Right atrium auricular region (tissue), 2 donors: ENCODE measurements at places on chromosomes 7 and 10. TPM values are rescaled to one million over a fixed set of nuclear protein-coding genes. Genes with fewer than 3 reads are reported as not detected.

Gene OGA
- 50.9 TPM for total RNA-seq

Gene PRLHR
- total RNA-seq = not detected

Gene AKR1C4
- not detected for total RNA-seq

Gene C10orf120
- not detected for total RNA-seq

Gene TAX1BP1
- 90.0 TPM for total RNA-seq

Gene CFTR
- 0.67 TPM for total RNA-seq

Gene TMEM229A
- 0.59 TPM for total RNA-seq

DNA sequence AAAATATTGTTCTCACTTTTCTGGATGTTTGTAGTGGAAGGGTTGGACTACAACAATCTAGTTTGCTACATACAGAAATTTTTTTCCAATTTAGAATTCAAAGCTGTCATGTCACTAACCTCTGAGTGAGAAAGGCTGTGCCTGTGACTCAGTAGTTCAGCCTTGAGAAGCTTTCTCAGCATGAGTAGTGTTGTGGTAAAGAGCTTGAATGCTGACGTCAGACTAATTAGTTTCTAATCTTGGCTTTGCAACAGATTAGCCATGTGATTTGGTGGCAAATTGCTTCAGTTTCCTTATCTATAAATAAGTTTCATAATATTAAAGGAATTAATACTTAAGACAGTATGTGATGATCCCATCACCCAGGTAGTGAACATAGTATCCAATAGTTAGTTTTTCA, 83.8 kb downstream of the ABCA13 start:
- DNase-seq = no peak

GRCh38 chr10:51382181-51382580, 307.9 kb downstream of the PRKG1 start:
- no peak for DNase-seq

GRCh38 chr7:132472463-132473120, 103.7 kb downstream of the PLXNA4 start:
- DNase-seq = peak; percentile 82

DNA sequence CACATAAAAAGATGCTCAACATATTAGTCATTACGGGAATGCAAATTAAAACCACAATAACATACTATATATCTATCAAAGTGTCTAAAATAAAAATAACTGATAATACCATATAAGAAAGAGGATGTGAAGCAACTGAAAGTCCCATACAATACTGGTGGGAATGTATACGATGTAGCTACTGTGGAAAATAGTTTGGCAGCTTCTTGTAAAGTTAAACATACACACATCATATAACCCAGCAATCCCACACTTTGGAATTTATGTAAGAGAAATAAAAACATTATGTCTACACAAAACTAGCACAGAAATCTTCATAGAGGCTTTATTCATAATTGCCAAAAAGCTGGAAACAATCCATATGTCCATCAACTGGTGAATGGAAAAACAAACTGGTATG, 10.5 kb upstream of the COMMD3 start:
- no peak for DNase-seq

DNA sequence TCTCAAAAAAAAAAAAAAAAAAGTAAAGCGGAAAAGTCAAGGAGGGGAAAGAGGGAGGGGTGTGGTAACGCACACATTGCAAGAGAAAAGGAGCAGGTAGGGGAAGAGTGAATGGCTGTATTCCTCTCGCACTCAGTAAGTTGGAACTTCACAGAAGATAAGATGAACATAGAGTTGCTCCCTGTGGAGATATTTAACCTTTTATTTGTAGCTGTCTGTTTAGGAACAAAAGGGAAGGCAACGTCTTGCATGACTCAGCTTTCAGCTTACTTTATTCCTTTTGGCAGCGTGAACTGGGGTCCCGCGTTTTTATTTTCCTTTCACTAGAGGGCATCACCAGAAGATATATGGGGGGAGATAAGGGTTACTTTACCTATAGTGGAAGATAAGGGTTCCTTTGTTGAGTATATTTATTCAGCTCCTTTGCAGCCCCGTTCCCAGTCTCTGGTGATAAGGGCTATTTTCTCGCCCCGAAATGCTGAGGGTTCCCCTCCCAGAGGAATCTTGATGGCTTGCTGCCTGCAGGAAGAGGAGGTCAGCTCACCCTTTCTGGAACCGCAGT, 78.5 kb downstream of the APBB1IP start:
- no peak for DNase-seq

- DNase-seq = no peak
Observed at GRCh38 chr7:81819861-81820260, 50.0 kb upstream of the HGF start.

DNA sequence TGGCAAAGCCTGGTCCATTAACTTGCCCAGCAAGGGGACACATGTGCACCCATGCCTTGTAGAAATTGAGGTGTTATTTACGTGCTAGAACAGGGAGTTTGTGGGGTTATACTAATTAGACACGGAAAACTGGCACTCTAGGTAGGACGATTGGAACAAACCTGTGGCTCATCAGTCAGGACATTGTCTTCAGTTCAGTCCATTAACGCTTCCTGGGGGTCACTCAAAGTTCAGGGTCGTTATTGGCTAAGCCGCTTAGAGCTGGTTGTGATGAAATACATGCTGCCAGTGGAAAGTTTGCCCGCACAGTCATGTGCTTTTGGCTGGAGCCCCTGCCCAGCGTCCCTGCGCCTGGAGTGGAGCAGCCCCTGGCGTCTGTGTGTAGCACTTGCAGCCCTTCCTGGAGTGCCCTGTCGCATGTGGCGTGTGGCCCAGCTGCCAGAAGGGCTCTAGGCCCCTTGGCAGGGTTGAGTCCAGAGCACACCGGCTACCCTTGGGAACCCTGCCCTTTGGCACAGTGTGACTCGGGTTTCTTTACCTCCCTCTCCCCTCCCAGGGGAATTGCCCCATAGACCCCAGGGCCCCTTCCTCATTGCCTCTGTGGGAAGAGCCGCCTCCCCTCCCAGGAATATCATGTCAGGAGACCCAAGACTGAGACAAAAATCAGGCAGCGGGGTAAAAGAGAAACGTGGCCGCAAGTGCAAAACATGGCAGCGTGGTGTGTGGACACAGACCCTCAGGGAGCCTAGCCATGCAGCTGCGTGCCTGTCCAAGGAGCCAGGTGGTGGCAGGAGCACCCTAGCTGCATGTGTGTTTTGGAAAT, 9.8 kb downstream of the ZNF775 start:
- peak; percentile 75 for DNase-seq

DNA sequence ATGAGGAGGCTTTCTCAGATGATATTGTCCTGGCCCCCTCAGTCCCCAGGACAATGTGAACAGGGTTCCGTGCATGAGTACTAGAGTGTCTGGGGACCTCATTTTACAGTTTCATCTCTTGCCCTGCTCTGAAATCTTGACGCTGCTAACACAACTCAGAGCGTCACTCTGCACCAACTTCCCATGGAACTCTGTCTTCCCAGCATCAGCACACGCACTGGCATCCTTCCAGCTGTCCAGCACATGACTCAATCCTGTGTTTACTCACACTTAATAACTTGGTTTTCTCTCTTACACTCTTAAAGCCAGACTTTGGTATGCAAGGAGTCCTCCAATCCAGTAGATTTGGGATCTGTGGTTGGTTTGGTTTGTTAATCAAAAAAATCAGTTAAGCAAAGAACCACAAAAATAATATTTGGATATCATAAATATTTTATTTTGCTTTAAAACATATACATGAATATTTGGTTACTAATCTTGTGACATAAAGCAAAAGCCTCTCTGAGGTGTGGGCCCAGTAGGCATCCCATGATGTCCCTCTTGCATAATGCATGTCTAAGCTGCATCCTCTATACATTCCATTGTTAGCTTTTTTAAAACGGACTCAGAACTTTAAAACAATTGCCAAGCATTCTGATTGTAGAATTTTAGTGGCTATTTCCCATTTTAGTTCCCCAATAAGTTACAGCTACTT, 131.0 kb downstream of the CXCL12 start:
- no peak for DNase-seq

- no peak for DNase-seq
Observed at GRCh38 chr7:51309361-51310130, 7.1 kb downstream of the COBL start.

- DNase-seq = no peak
Observed at GRCh38 chr10:44260286-44260928, 124.5 kb downstream of the CXCL12 start.

DNA sequence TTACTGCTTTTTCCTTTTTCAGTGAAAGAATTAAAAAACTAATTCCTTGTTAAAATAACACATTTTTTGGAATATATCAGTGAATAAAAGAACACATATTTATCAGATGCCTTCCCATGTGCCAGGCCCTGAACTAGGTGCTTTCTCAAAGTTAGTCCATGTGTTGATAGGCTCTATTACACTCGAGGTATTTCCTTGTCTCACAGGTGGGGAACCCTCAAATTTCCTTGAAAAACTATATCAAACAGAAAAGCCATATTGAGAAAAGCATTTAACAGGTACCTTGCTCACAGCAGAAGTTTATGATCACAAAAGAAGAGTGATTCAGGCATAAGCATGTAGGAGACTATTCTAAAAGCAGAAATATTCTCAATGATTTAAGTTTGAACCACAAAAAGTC, 75.6 kb upstream of the OGDHL start:
- DNase-seq = no peak

- no peak for DNase-seq
Observed at GRCh38 chr10:75288140-75288711, 52.5 kb upstream of the COMTD1 start.

GRCh38 chr10:116637830-116638229, 17.1 kb downstream of the PNLIPRP2 start:
- DNase-seq = no peak

GRCh38 chr7:155181768-155182167, 111.6 kb downstream of the HTR5A start:
- peak; percentile 18 for DNase-seq

DNA sequence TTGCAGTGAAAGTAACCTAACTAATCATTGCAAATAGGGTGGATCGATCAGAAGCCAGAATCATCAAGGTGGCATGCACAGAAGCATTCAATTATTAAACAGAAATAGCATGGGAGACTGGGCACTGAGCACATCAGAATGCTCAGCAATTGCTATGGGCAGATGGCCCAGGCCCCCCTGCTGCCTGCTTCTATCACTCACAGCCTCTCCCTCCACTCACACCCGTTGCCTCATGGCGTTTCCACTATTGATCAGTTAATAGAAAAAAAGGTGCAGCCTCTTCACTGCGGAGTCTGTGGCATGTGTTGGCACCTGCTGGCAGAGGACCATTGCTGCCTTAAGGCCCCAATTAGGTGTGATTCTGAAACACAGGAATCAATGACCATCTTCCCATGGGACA, 11.2 kb upstream of the HTR5A start:
- no peak for DNase-seq

- no peak for DNase-seq
Observed at GRCh38 chr7:159207393-159207792, 62.7 kb upstream of the VIPR2 start.

DNA sequence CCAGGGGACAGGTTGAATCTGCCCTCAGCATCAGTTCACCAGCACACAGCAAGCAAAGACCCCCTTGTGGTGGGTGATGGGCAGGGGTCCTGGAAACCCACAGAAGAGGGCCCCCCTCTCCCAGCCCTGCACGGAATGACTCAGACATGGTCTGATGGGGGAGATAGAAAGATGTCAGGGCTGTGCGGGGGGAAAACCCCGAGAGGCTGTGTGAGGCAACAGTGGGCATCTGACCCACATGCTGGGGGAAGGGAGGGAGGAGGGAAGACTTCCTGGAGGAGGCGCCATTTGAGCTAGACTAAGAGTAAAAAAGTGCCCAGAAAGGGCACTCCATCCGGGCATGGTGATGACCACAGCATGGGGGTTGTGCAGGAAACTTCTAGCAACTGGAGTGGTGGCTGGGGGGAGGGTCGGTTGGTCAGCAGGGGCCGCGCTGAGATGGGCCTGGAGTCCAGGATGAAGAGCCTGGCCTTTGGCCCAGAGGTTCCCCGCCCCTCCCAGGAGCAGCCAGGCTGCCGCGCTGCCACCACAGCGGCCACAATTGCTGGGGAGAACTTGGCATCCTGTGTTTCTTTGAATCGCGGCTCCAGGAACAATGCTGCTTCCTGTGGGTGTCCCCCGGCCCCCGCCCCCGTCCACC, 2.5 kb downstream of the LFNG start:
- no peak for DNase-seq

GRCh38 chr7:24029068-24029467, 254.9 kb upstream of the NPY start:
- no peak for DNase-seq

GRCh38 chr10:15784662-15785300, 65.1 kb upstream of the ITGA8 start:
- no peak for DNase-seq

- no peak for DNase-seq
Observed at GRCh38 chr10:49167425-49168170, 20.6 kb downstream of the TMEM273 start.

DNA sequence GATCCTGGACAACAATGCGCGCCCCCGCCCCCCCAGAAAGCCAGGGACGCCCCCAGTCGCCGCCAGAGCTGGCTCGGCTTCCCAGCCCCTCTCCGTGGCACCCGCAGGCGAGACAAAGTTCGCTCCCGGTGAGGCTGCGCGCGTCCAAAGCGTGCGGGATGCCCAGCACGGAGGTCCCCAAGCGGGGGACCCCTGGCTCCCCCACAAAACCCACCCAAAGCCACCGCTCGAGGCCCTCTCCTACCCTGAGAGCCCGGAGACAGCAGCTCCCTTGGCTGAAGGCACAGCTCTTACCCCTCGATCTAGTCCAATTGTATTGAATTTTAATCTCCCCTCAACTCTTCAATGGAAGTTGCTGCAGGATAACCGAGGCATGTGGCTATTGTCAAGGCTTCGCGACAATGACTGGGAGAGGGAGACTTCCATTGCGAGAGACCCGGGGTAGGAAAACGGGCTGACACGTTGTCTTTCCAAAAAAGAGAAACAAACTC, 305.3 kb downstream of the PRPF18 start:
- DNase-seq = no peak

- DNase-seq = no peak
Observed at GRCh38 chr10:133385214-133385613, 6.2 kb downstream of the PAOX start.

DNA sequence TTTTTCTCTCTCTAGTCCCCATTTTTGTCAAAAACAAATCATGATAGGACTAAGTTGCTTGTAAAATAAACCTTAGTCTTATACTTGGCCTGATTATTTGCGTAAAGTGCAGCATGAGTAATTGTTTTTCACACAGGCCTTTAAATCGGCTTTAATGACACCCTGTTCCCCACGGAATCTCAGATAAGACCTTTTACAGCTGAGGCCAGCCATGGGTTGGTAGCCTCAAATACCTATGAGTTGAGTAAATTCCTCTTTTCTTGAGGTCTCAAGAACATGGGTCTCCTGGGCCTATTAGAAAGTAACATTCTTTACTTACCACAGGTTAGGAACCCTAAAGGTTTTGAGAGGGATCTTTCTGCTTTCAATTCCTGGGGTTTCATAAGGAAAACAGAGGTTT, 761.0 kb upstream of the PHF14 start:
- no peak for DNase-seq
